ENCODE measurements at places on chromosomes 3 and 15. TPM values are rescaled to one million over a fixed set of nuclear protein-coding genes. Genes with fewer than 3 reads are reported as not detected.

The TRH gene
- not detected for total RNA-seq

The RBP2 gene
- total RNA-seq = not detected

The SLC24A5 gene
- total RNA-seq = not detected

The CACNA2D2 gene
- not detected for total RNA-seq

The CHRNA5 gene
- 8.1 TPM for total RNA-seq

The MCF2L2 gene
- 0.38 TPM for total RNA-seq

The PLXNB1 gene
- total RNA-seq = 29.2 TPM

The DNAJA4 gene
- total RNA-seq = not detected

The TMEM40 gene
- not detected for total RNA-seq

The ALS2CL gene
- total RNA-seq = 8.0 TPM

The BNC1 gene
- total RNA-seq = 3.1 TPM

The NMNAT3 gene
- total RNA-seq = 0.15 TPM

The FBXO40 gene
- not detected for total RNA-seq

The CYP8B1 gene
- 0.11 TPM for total RNA-seq

The BFSP2 gene
- 0.27 TPM for total RNA-seq

The SLC28A2 gene
- total RNA-seq = not detected

The MAP2K5 gene
- total RNA-seq = 6.7 TPM

The CCR3 gene
- total RNA-seq = not detected

The SCG5 gene
- 13.6 TPM for total RNA-seq

The ZNF501 gene
- total RNA-seq = 1.4 TPM

The USP50 gene
- not detected for total RNA-seq

The KIF15 gene
- total RNA-seq = 33.3 TPM

The GP5 gene
- not detected for total RNA-seq

The NANOGP8 gene
- 0.64 TPM for total RNA-seq

The ALDH1A3 gene
- total RNA-seq = 2,025 TPM

The CLDN1 gene
- total RNA-seq = 2.2 TPM

The C3orf49 gene
- not detected for total RNA-seq

The GOLGA8T gene
- not detected for total RNA-seq

The SLC12A8 gene
- total RNA-seq = 1.2 TPM

The SEMA3B gene
- 237 TPM for total RNA-seq

The GPR171 gene
- total RNA-seq = not detected

The CCDC54 gene
- total RNA-seq = not detected

The BCHE gene
- total RNA-seq = 2.9 TPM

The SNTN gene
- not detected for total RNA-seq

The CELF6 gene
- total RNA-seq = not detected

The FHIT gene
- 0.23 TPM for total RNA-seq

The TNFAIP8L3 gene
- not detected for total RNA-seq

The ARPIN gene
- 12.8 TPM for total RNA-seq

The AMOTL2 gene
- 230 TPM for total RNA-seq

The PDIA5 gene
- total RNA-seq = 7.5 TPM
